ENCODE measurements at places on chromosomes 3 and 15. TPM values are rescaled to one million over a fixed set of nuclear protein-coding genes. Genes with fewer than 3 reads are reported as not detected.

TEX55 gene
- total RNA-seq: not detected

- H3K36me3 ChIP-seq: no peaks in the 10 kb centered on the region
- H3K27me3 ChIP-seq: no peaks in the 10 kb centered on the region
- H3K4me1 ChIP-seq: no peaks in the 10 kb centered on the region
- DNase-seq: no peak
These were observed 23.0 kb upstream of the CLDN1 start for GRCh38 chr3:190345027-190345821.

MRAS gene
- 8.3 TPM for total RNA-seq

SERPINI2 gene
- total RNA-seq: 0.13 TPM

KBTBD8 gene
- total RNA-seq: 7.7 TPM

LDHAL6B gene
- not detected for total RNA-seq

DNA sequence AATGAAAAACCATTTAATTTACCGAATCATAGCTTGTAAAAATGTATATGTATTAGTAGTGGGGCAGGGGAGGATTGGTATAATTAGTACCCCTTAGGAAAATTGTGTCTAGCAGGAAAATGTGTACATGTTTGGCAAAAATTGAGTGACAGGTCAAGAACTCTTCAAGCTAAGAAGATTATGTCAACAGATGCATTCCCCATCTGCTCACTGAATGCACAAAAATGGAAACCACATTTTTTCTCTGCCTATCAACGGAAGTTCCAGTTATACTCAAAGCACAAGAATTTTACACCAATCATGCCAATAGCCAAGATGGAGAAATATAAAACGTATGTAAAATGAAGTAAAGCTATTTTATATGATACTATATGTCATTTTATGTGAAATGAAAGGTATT lies 377.8 kb downstream of the KCNH8 start:
- no peaks in the 10 kb centered on the region for H3K27me3 ChIP-seq
- DNase-seq: no peak
- H3K27ac ChIP-seq: no peak overlapping the region
- no peak overlapping the region for H3K4me3 ChIP-seq
- H3K4me1 ChIP-seq: no peaks in the 10 kb centered on the region

RETNLB gene
- total RNA-seq: not detected

GRCh38 chr15:28943611-28944230 lies 57.9 kb downstream of the APBA2 start:
- H3K4me3 ChIP-seq: no peak overlapping the region
- no peak overlapping the region for H3K27ac ChIP-seq
- H3K4me1 ChIP-seq: peaks cover 5% of the 10 kb centered on the region
- H3K27me3 ChIP-seq: no peaks in the 10 kb centered on the region

DPPA2 gene
- not detected for total RNA-seq

DNA sequence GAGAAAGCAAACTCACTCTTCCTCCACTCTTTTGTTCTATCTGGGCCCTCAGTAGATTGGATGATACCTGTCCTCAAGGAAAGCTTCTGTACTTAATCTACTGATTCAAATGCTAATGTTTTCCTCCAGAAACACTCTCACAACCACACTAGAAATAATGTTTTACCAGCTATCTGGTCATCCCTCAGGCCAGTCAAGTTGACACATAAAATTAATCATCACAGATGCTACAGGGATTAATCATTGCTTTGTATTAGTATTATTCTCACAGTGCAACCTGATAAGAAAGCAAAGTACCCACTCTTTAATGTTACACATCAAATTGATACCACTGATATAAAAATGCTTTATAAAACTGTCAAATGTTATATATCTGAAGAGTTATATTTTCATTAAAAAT lies 52.9 kb upstream of the ARL6 start:
- DNase-seq: no peak
- H3K4me1 ChIP-seq: no peaks in the 10 kb centered on the region
- no peak overlapping the region for H3K4me3 ChIP-seq
- H3K36me3 ChIP-seq: no peaks in the 10 kb centered on the region
- no peaks in the 10 kb centered on the region for H3K27me3 ChIP-seq

GRCh38 chr3:195468841-195469240 lies 26.0 kb upstream of the ACAP2 start:
- H3K4me3 ChIP-seq: no peak overlapping the region
- DNase-seq: no peak
- H3K36me3 ChIP-seq: no peaks in the 10 kb centered on the region
- H3K27me3 ChIP-seq: no peaks in the 10 kb centered on the region
- H3K27ac ChIP-seq: no peak overlapping the region
- no peaks in the 10 kb centered on the region for H3K4me1 ChIP-seq

DNA sequence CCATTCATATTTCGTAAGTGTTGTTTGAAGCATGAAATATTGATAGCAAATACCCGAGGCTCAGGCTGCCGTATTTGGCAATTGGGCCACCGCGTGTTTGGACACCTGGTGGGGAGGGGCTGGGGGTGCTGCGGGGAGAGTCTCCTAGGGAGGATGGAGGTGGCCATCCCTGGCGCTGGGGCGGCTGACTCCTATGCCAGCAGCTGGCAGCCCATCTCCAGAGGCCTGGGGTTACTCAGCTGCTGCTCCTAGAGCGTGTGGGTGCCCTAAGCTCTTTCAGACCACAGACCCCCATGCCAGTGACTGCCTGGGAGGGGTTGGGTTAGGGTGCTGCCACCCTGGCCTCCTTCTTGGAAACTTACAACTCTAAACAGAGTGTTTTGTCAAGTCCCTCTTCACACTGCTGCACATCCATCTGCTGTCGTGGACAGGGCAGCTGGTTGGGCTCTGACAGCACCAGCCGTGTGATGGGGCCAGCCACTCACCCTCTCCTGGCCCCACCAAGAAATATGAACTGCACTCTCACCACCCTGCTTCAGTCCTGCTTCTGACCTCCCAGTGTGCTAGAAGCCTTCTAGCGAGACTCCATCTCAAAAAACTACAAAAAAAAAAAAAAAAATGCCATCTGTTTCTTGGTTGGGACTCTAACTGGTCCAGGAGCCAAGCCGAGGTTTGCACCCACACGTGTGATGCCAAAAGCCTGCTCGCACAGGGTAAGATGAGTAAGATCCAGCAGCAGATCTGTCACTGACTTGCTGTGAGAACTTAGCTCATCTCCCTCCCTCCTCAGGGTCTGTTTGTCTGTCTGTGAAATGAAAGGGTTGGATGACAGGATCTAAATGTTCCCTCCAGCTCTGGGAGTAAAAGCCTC lies 156.2 kb downstream of the MEGF11 start:
- DNase-seq: no peak
- no peaks in the 10 kb centered on the region for H3K36me3 ChIP-seq
- peaks cover 65% of the 10 kb centered on the region for H3K27me3 ChIP-seq
- no peak overlapping the region for H3K4me3 ChIP-seq
- H3K27ac ChIP-seq: no peak overlapping the region

DNA sequence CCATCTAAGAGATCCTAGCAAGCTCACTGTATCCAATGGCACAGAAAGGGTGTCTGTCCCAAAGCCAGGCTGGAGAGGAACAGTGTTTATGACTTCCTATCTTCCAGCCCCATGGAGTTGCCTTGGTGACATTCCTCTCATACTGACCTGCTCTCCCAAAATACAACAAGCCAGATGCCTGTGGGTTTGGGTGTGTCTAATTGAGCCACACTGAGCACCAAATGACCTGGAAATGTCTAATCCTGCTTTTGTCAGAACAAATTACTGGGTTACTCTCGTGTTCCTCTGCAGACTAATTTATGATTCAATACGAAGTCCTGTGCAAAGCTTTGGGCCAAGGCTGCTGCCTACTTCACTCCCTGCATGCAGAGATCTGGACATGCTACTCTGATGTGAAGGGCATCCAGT lies 98.1 kb upstream of the STRIT1 start:
- H3K4me3 ChIP-seq: no peak overlapping the region
- DNase-seq: no peak
- no peaks in the 10 kb centered on the region for H3K36me3 ChIP-seq
- H3K27me3 ChIP-seq: peaks cover 15% of the 10 kb centered on the region

DNA sequence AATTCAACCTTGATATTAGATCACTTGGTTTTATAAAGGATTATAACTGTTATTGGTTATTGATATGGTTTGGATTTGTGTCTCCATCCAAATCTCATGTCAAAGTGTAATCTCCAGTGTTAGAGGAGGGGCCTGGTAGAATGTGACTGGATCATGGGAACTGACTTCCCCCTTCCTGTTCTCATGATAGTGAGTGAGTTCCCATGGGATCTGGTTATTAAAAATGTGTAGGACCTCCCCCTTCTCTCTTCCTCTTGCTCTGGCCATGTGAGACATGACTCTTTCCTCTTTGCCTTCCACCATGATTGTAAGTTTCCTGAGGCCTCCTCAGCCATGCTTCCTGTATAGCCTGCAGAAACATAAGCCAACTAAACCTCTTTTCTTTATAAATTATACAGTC lies 136.0 kb upstream of the UBE2E2 start:
- no peaks in the 10 kb centered on the region for H3K36me3 ChIP-seq
- H3K27me3 ChIP-seq: no peaks in the 10 kb centered on the region
- H3K4me1 ChIP-seq: no peaks in the 10 kb centered on the region

- H3K36me3 ChIP-seq: no peaks in the 10 kb centered on the region
- no peaks in the 10 kb centered on the region for H3K4me1 ChIP-seq
- no peaks in the 10 kb centered on the region for H3K27me3 ChIP-seq
- H3K27ac ChIP-seq: no peak overlapping the region
- DNase-seq: no peak
These were observed 65.8 kb upstream of the AKAP13 start for GRCh38 chr15:85314633-85315032.

DNA sequence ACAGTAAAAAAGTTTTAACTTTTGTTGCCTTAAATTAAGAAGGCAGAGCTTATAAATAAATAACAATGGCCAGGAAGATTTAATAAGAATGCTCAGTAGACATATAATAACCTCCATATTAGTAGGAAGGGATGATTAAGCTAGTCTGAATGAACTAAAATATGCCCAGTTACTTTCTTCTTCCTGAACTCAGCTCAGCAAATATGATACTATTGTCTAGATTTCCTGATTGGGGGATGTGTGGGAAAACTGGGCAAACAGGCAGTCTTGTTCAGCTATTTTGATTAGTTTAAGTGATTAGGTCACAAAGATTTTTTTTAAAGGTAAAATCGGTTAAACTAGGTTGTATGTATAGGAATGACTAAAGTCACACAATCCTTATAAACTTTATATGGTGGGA lies 167.2 kb upstream of the SLC2A2 start:
- H3K36me3 ChIP-seq: peaks cover 9% of the 10 kb centered on the region
- H3K4me1 ChIP-seq: peaks cover 8% of the 10 kb centered on the region
- no peak overlapping the region for H3K27ac ChIP-seq
- H3K4me3 ChIP-seq: no peak overlapping the region
- no peak for DNase-seq

GOLGA6A gene
- total RNA-seq: not detected

DNA sequence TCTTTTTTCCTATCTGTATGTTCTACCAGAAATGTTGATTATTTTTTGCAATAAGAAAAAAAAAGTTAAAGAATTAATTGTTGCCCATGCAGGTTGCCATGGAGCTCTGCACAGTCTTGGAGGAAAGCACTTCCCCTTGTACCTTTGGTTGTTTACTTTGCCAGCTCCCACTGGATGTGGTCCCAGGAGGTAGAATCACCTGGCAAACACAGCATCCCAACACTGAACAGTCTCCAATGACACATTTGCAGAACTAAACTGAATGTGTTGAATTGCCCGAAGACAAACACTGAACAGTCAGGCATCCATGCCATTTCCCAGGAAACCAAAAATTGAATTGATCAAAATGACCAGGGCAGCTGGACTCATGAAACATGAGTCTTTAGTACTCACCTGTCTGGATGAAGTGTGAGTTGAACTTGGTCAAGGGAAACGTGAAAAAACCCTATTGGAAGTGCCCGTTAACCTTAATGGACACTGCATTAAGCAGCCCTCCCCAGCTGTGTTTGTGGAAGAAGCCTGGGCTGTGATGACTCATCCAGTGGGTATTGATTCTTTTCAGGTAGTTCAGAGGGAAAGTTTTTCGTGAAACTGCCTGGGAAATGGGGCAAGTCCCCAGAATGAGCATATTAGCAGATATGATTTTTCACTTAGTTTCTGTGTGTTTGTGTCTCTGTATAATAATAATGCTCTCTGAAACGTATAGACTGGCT lies 284.7 kb upstream of the STT3B start:
- no peaks in the 10 kb centered on the region for H3K36me3 ChIP-seq
- no peaks in the 10 kb centered on the region for H3K27me3 ChIP-seq
- no peak overlapping the region for H3K4me3 ChIP-seq
- DNase-seq: no peak
- no peaks in the 10 kb centered on the region for H3K4me1 ChIP-seq

GRCh38 chr15:50883903-50884302 lies 24.6 kb upstream of the AP4E1 start:
- H3K4me1 ChIP-seq: peaks cover 11% of the 10 kb centered on the region
- no peaks in the 10 kb centered on the region for H3K36me3 ChIP-seq
- peak; percentile 31 for DNase-seq
- H3K27me3 ChIP-seq: no peaks in the 10 kb centered on the region
- no peak overlapping the region for H3K4me3 ChIP-seq

DNA sequence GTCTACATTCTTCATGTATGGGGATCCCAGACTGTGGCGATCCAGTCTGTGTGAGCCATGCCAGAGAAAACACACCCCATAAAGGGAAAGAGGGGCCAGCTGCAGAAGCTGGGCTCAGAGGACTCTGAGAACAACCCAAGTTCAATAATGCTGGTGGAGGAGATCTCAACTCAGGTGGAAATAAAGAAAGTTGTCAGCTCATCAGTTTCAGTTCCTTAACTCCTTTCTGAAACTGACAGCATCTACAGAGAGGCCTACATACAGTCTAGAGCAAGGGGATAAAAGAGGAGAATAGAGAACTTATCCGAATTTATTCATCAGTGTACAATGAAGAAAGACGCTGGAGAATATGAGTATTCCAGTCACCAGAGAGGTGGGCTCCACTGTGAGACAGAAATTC lies 77.0 kb downstream of the NTRK3 start:
- DNase-seq: no peak
- no peak overlapping the region for H3K4me3 ChIP-seq
- no peaks in the 10 kb centered on the region for H3K36me3 ChIP-seq

SLC6A1 gene
- not detected for total RNA-seq

SPSB4 gene
- total RNA-seq: not detected

GRCh38 chr15:78321041-78321570 lies 19.0 kb upstream of the CRABP1 start:
- H3K27ac ChIP-seq: no peak overlapping the region
- H3K36me3 ChIP-seq: no peaks in the 10 kb centered on the region
- DNase-seq: no peak
- H3K4me1 ChIP-seq: peaks cover 18% of the 10 kb centered on the region

- H3K27ac ChIP-seq: peak overlapping the region; percentile 58
- no peaks in the 10 kb centered on the region for H3K36me3 ChIP-seq
- H3K27me3 ChIP-seq: peaks cover 27% of the 10 kb centered on the region
- peaks cover 24% of the 10 kb centered on the region for H3K4me1 ChIP-seq
- no peak overlapping the region for H3K4me3 ChIP-seq
- DNase-seq: peak; percentile 86
These were observed 17.3 kb downstream of the FGD5 start for GRCh38 chr3:14836049-14836468.

LMLN gene
- 11.0 TPM for total RNA-seq

- H3K4me3 ChIP-seq: no peak overlapping the region
- H3K27ac ChIP-seq: no peak overlapping the region
- no peaks in the 10 kb centered on the region for H3K4me1 ChIP-seq
These were observed 111.6 kb upstream of the SLC6A6 start for GRCh38 chr3:14290631-14291385.

GRCh38 chr3:195762611-195763010 lies 41.8 kb downstream of the MUC20 start:
- DNase-seq: no peak
- H3K27ac ChIP-seq: no peak overlapping the region
- H3K36me3 ChIP-seq: no peaks in the 10 kb centered on the region

RBP2 gene
- total RNA-seq: not detected
